Activated CD4-positive, alpha-beta memory T cell treated with anti-CD3 and anti-CD28 coated beads for 36 hours (primary cell): ENCODE measurements at places on chromosomes 5 and 9.

GRCh38 chr5:172508471-172509404, 54.4 kb upstream of the SH3PXD2B start:
- DNase-seq, result no peak
- no peaks in the 10 kb centered on the region for H3K4me1 ChIP-seq
- peaks cover 34% of the 10 kb centered on the region for H3K27me3 ChIP-seq
- H3K27ac ChIP-seq, result no peak overlapping the region
- H3K4me3 ChIP-seq, result no peak overlapping the region
- peaks cover 2% of the 10 kb centered on the region for H3K36me3 ChIP-seq

- H3K36me3 ChIP-seq, result peaks cover 12% of the 10 kb centered on the region
- peaks cover 77% of the 10 kb centered on the region for H3K4me1 ChIP-seq
- peak overlapping the region; percentile 86 for H3K27ac ChIP-seq
- peak; percentile 41 for DNase-seq
- H3K27me3 ChIP-seq, result no peaks in the 10 kb centered on the region
Observed at GRCh38 chr5:96963267-96963666, 27.4 kb downstream of the LNPEP start.

DNA sequence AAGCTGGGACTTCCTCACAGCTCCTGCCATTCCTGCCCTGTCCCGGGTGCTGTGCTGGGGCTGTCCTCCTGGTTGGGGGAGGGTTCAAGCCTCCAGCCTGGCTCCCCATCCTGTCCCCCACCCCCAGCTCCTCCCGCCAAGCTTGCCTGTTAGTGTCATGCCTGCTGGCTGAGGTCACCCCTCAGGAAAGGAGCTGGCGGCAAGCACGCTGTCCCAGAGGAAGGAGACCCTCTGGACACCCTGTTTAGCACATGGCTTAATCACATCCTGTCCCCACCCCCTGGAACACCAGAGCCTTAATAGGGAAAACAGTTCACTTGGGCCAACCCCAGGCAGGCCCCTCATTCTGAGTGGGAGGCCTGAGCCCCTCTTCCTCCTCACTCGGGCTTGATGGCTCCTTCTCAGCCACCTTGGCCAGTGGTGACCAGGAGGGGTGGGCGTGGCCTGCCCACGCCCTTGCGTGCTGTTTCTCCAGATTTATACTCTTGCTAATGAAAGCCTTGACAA, 9.2 kb upstream of the PHYHD1 start:
- peaks cover 36% of the 10 kb centered on the region for H3K36me3 ChIP-seq
- H3K27ac ChIP-seq, result no peak overlapping the region
- no peaks in the 10 kb centered on the region for H3K27me3 ChIP-seq
- H3K4me3 ChIP-seq, result no peak overlapping the region
- H3K4me1 ChIP-seq, result peaks cover 41% of the 10 kb centered on the region

DNA sequence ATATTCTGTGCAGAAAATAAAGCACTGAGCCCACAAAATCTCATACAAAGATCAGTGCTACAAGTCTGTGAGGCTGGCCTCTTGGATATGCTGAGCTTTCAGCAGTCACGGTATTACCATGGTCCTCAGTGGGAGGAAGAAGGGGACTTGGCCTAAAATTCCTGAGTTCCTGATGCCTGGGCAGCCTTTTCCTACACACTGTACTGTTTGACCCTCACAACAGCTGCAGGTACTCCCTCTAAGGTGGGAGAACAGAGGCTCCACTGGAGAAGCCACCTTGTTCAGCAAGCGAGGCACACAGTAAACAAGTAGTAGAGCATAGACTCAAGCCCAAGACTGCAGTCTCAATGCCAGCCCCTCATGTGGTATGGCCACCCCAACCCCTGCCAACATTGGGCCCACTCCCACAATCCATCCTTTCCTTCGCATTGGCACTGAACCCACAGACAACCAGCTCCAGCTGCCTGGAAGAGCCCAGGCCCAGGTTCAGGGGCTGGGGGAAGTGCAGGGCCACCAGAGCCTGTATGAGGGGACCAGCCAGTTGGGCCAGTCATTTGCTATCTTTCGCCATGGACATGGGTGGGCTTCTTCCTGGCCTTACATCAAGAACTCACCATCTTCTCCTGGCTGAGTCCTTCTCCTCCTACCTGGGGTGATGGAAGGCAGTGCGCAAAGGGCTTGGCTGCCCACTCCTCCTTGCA, 14.3 kb downstream of the ACSL6 start:
- H3K4me1 ChIP-seq, result peaks cover 47% of the 10 kb centered on the region
- H3K4me3 ChIP-seq, result no peak overlapping the region
- H3K27ac ChIP-seq, result no peak overlapping the region
- no peak for DNase-seq
- H3K27me3 ChIP-seq, result no peaks in the 10 kb centered on the region

DNA sequence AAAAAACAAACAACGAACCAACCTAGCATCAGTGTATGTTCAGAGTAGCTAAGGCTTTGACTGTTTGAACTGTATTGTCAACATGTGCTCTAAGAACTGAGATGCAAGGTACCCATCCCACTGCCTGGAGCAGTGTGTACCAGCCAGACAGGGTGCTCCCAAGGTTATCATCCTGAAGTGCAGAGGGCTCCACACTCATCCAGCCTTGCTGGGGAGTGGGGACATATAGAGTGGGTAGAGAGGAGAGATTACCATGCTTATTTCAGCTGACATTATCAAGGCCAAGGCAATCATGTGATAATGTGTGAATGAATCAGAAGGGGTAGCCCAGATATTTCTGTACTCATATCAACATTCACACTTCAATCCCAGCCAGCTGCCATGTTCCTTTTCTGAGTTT, 68.7 kb upstream of the ZNF622 start:
- peaks cover 5% of the 10 kb centered on the region for H3K36me3 ChIP-seq
- no peaks in the 10 kb centered on the region for H3K4me1 ChIP-seq
- no peaks in the 10 kb centered on the region for H3K27me3 ChIP-seq
- H3K27ac ChIP-seq, result no peak overlapping the region
- DNase-seq, result no peak

DNA sequence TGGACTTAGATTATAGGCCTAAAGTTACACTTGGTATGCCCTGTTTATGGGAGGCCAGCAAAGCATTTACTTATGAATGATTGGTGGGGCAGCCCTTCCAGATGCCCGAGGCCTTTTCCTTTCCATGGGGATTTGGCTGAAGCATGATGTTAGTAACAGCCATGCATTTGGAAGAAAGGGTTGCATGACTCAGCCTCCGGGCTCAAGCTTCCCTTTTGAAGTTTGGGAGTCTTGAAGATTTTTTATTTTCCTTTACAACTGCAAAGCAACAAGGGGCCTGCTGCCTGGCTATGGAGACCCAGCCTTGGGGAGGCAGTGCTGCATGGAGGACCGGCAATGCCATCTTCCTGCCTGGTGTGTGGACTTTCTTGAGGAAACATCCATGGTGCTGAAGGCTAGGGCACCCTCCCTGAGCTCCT, 244.7 kb downstream of the ICE1 start:
- no peaks in the 10 kb centered on the region for H3K36me3 ChIP-seq
- peaks cover 6% of the 10 kb centered on the region for H3K27me3 ChIP-seq
- DNase-seq, result no peak

DNA sequence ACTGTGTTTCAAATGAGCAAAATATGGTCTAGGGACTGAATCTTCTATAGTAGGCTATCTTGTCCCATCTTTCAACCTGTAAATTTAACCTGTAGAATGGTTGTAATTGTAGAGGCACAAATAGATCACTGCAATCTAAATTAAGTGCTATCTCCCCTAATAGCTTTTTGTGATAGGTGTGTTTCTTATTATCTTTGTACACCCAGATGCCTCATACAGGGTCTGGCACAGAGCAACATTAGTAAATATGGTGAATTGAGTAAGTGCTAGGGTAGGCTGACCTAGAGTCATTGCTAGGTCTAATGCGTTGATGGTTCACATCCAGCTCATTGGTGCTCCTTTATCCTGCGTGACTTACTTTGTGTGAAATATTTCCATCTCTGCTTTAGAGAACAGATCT, 100.6 kb downstream of the PBX3 start:
- DNase-seq, result no peak
- no peak overlapping the region for H3K4me3 ChIP-seq
- H3K27ac ChIP-seq, result no peak overlapping the region
- H3K27me3 ChIP-seq, result no peaks in the 10 kb centered on the region
- peaks cover 2% of the 10 kb centered on the region for H3K36me3 ChIP-seq

DNA sequence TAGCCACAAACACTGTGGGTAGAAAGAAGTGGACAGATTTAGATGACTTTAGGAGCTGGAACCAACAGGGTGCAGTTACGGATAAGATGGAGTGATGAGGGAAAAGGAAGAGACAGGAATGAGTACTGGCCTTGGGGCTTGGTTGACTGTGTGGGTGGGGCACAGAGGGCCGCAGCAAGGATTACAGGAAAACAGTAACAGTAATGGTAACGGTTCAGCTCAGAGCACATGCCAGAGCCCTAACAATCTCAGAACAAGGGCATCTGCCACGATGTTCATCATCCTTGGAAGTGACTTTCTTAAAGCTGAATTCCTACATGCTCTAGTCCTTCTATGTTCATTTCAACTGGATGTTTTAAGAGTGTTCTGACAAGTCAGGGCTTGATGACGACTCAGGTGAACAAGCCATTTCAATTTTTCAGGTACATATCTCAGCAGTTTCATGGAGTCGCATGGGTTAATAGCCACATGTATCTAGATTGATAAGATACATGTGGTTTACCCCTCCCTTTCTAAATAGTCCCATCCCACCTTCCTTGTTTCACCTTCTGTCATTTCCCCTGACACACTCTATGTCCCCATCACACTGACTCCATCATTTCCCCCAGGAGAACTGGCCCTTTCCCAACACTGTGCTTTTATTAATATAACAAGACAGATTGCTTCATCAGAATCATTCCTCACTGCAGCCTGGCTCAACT, 65.0 kb downstream of the CEMIP2 start:
- no peaks in the 10 kb centered on the region for H3K27me3 ChIP-seq
- H3K27ac ChIP-seq, result peak overlapping the region; percentile 0

DNA sequence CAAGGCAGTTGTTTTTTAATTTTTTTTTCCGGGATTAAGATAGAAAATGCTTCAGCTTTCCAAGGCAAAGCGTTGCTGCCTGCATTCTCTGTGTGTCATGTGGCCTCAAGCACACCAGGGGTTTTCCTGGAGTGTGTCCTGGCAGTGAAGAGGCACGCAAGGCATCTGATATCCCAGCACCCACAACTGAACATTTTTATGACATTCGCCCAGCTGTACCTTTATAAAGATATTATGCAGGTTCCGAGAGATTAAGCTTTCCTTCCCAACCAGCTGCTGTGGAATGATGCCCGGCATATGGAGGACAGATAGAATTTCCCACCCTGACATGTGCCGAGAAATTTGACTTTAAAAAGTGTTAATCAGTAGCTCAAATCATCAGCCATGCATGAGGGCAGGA, 205.6 kb downstream of the GADD45G start:
- peaks cover 5% of the 10 kb centered on the region for H3K4me1 ChIP-seq
- no peak overlapping the region for H3K27ac ChIP-seq
- no peaks in the 10 kb centered on the region for H3K36me3 ChIP-seq
- no peak for DNase-seq
- no peaks in the 10 kb centered on the region for H3K27me3 ChIP-seq

DNA sequence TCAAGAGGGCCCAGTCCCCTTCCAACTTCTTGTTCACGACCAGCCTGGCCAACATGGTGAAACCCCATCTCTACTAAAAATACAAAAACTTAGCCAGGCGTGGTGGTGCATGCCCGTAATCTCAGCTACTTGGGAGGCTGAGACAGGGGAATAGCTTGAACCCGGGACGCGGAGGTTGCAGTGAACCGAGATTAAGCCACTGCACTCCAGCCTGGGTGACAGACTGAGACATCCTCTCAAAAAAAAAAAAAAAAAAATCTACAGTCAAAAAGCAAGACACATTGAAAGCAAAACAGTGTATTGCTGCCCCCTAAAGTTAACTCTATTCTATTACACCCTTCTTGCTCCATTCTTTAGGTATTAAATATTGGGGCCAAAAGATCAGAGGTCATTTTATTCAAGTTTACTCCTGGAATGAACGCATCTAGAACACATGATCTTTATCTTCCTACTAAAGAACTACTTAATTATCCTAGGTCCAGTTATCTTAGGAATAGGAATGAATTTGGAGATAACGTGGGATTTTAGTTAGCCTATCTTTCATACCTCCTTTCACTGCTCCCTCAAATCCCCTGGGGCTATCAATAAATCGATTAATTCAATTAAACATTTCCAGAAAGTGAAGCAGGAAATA, 2.4 kb downstream of the ATG12 start:
- H3K4me1 ChIP-seq, result peaks cover 41% of the 10 kb centered on the region
- peak overlapping the region; percentile 42 for H3K27ac ChIP-seq
- peak overlapping the region; percentile 45 for H3K4me3 ChIP-seq
- H3K36me3 ChIP-seq, result peaks cover 29% of the 10 kb centered on the region
- DNase-seq, result peak; percentile 43

GRCh38 chr9:87850391-87850790, 32.3 kb upstream of the SPATA31E1 start:
- H3K36me3 ChIP-seq, result no peaks in the 10 kb centered on the region
- H3K4me1 ChIP-seq, result no peaks in the 10 kb centered on the region
- DNase-seq, result no peak
- H3K27me3 ChIP-seq, result no peaks in the 10 kb centered on the region
- H3K4me3 ChIP-seq, result no peak overlapping the region
- H3K27ac ChIP-seq, result no peak overlapping the region

DNA sequence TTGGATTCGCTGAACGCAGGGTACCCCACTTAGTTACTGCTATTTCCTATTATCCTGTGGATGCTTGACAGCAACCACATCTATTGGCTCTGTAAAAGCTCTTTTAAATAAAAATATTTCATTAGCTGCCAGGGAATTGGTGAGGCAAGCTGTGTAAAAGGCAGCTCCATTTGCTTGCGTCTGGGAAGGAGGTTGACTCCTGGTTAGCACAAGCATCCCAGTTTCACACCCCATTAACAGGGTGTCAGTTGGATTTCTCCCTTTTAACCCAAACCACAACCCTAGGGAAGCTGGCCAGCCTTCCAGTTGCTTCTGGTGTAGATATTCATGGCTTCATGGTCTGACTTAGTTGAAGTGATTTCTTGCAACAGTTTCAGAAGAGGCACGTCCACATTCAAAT, 151.0 kb downstream of the GPBP1 start:
- H3K27me3 ChIP-seq, result no peaks in the 10 kb centered on the region
- H3K36me3 ChIP-seq, result no peaks in the 10 kb centered on the region
- no peak overlapping the region for H3K4me3 ChIP-seq
- H3K27ac ChIP-seq, result no peak overlapping the region

GRCh38 chr5:159403906-159404681, 73.8 kb upstream of the IL12B start:
- H3K27ac ChIP-seq, result no peak overlapping the region
- H3K27me3 ChIP-seq, result peaks cover 21% of the 10 kb centered on the region
- DNase-seq, result no peak
- no peaks in the 10 kb centered on the region for H3K36me3 ChIP-seq
- H3K4me3 ChIP-seq, result no peak overlapping the region

DNA sequence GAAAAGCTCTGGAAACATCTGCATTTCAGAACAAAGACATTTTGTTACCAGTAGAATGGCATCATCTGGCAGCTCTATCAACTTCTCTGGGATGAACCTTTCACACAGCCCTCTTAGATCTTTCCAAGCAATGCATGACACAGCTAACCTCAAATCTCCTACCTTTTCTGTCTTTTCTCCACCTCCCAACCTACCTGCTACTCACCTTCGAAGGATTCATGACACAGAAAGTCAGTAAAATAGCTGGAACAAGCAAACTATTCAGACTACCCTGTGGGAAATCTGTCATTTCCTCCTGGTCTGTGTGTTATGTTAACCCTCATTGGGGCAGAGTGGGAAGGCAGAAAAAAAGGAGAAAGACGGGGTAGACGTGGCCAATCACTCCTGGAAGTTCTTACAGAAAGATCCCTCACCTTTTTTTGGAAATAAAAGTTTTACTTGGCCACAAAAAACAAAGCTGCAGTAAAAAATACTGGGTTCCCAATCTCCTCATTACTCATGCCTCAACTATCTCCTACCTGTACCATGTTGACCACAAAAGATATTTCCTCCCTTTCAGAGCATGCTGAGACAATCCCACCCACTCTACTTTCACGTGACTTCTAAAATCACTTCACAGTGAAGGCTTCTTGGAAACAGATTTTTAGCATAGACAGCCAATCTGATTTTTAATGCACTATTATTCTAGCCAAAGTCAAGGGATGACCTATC, 362.1 kb upstream of the RFX3 start:
- H3K4me1 ChIP-seq, result peaks cover 9% of the 10 kb centered on the region
- no peaks in the 10 kb centered on the region for H3K36me3 ChIP-seq
- H3K4me3 ChIP-seq, result no peak overlapping the region
- no peak overlapping the region for H3K27ac ChIP-seq
